ENCODE measurements at places on chromosomes 7 and 10. TPM values are rescaled to one million over a fixed set of nuclear protein-coding genes. Genes with fewer than 3 reads are reported as not detected.

DNA sequence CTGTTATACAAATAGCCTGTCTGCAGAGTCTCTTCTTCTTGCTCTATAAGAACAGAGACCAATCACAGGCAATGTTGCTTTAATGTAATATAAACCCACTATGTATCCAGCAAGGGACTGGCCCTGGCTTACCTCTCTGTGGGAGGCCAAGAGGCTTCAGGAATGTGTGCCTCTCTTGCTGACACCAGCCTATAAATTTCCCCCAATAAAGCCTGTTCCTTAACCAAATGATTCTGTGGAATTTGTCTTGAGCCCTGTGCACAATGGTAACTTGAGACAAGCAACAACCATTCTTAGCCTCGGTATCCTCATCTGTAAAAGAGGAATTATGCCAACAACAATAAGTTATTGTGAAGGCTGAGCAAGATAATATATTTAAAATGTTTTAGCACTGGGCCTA, 563.7 kb downstream of the GRM8 start:
- no peak for DNase-seq

Gene ZNF722
- total RNA-seq: not detected

- DNase-seq: no peak
Measured at GRCh38 chr7:36487756-36488336, 98.2 kb downstream of the ANLN start.

- DNase-seq: no peak
Measured at GRCh38 chr7:77679608-77680007, 16.7 kb upstream of the RSBN1L start.

GRCh38 chr7:92697414-92697813, 107.2 kb upstream of the FAM133B start:
- DNase-seq: no peak

- no peak for DNase-seq
Measured at GRCh38 chr10:75159519-75159918, 48.1 kb downstream of the SAMD8 start.

DNA sequence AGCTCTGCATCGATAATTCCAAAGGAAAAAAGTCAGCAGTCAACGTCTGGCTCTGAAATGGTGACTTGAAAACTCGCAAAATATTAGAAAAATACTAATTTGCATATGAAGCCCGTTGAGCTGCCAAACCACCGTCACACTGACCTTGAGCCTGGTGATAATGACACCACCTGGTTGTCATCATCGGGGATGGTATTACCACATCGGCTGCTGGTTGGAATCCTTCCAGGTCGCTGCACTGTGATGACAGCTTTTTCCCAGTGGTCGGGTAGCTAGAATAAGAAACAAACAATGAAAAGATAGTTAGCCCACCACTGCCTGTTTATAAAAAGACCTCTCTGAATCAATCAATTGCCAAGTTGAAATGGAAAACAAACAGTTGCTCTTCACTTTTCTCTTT, 41.6 kb downstream of the LAMB1 start:
- peak; percentile 86 for DNase-seq
